ENCODE measurements at places on chromosomes 6 and 20. TPM values are rescaled to one million over a fixed set of nuclear protein-coding genes. Genes with fewer than 3 reads are reported as not detected.

GRCh38 chr6:163904186-163904585 lies 489.7 kb downstream of the QKI start:
- no peak for DNase-seq

- DNase-seq = peak; percentile 4
These were observed 1062.0 kb downstream of the HACE1 start for GRCh38 chr6:103797738-103798137.

GRCh38 chr6:158706369-158706982 lies 56.6 kb downstream of the SYTL3 start:
- peak; percentile 41 for DNase-seq

The APOBEC2 gene
- not detected for total RNA-seq

The LBP gene
- not detected for total RNA-seq
